HuH-7 (cell line): ENCODE measurements at places on chromosomes 6 and 20.

DNA sequence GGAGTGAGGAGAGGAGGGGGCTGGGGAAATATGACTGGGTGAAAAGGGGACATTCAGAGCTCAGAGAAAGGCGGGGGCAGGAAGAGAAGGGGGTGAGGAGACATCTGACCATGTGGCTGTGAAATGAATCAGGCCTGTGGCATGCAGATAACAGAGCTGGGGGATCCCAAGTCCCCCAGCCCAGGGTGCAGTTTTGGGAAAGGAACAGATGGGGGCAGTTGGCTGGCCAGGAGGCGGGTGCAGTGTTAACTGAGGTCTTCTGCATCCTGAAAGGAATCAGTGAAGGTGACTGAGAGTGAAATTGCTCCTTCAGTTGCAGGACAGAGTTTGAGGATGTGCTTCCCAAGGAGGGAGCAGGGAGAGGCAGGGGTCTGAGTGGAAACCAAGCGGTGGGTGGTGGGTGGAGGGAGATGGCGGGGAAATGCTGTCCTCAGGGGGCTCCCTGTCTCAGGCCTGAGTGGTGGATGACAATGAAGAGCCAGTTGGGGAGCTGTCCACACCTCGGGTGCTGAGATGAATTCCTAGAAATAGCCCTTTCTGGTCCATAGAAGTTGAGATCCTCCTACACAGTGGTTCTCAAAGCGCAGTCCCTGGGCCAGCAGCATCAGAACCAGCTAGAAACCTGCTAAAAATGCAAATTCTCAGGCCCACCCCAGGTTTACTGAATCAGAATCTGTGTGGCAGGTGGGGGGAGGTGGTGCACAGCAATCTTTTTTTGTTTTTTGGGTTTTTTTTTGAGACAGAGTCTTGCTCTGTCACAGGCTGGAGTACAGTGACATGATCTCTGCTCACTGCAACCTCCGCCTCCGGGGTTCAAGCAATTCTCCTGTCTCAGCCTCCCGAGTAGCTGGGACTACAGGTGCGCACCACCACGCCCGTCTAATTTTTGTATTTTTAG lies 26.0 kb upstream of the CCDC167 start:
- DNase-seq = peak; percentile 48

DNA sequence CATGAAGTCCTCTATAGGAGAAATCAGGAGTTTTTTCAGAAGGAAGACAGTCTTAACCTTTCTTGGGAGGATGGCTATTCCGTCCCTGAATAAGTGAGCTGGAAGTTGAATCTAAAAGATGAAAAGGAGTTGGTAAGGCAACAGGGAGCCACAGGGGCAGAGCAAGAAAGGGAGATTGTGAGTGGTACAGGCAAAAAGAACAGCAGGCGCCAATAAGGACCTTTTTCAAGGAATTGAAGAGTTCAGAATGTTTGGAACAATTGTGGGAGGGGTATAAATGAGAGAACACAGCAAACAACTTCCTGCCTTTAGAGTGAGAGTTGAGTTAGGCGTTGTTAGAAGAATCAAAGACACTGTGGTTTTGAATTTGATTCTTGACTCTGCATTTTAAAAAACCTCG lies 1003.7 kb downstream of the EPHA7 start:
- DNase-seq = no peak

- DNase-seq = no peak
Measured at GRCh38 chr20:41185013-41185757, 47.8 kb downstream of the PLCG1 start.

- no peak for DNase-seq
Measured at GRCh38 chr20:19223640-19224039, 11.2 kb downstream of the SLC24A3 start.

GRCh38 chr6:93243231-93243778 lies 176.1 kb downstream of the EPHA7 start:
- no peak for DNase-seq
